ENCODE measurements at places on chromosomes 2 and 18.

GRCh38 chr2:157355618-157356017 is 30.0 kb upstream of the ERMN start:
- DNase-seq: no peak

DNA sequence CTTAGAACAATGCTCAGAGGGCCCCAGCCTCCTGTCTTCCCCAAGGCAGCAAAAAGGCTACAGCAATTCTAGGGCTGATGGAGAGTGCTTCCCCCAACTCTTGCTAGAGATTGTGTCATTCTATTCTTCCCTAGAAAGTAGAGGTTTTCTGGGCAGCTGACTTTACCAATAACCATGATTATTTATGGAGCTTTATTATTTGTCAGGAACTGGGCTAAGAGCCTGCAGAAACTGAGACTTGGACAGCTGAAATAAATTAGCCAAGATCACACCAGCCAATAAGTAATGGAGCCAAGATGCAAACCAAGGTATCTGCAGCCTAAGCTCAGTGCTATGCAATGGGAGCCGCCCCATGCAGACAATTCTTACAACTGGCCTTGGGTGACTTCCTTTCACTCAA is 84.8 kb downstream of the CCBE1 start:
- peak; percentile 81 for DNase-seq

DNA sequence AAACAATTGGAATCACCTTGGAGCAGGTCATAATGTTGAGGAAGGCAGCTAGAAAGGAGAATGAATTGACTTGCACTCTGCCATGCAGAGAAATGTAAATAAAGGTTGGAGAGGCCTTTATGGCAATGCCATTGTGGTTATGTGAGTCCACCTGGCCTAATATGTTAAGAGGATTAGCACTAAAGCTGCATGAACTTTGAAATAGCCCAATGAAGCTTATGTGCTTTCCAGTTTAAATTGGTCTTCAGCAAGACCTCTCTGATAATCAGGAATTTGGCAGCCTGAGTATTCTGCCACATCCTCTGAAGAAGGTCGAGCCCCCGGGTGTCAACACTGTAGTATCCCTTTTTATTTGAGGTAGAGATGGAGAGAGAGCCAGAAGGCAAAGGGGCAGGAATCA is 464.9 kb downstream of the CDH2 start:
- no peak for DNase-seq

DNA sequence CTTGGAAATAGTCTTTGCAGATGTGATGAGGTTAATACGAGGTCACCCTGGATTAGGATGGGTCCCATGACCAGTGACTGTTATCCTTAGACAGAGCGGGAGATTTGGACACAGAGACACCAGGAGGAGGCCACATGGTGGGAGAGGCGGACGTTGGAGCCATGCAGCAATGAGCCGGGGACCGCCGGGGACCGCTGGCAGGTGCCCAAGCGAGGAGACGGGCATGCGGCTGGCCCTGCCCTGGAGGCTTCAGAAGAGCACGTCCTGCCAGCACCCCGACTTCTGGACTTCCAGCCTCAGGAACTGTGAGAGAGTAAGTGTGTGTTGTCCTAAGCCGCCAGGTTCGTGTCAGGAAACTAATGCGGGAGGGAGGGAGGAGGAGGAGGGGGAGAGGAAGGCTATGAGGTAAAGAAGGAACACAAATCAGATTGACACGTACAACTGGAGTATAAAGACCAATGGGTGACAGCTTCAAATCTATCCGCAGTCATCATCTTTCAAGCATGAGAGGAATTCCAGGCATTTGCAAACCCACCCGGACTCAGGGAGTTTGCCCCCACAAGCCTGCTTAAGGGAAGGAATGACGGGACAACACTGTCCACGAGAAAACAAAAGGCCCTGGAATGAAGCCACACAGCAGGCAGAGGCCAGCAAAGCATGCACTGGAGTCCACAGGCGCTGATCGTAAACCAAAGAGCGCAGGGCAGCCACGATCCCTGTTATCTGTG is 11.6 kb upstream of the BOK start:
- peak; percentile 45 for DNase-seq

GRCh38 chr2:126963390-126963789 is 64.7 kb downstream of the TEX51 start:
- DNase-seq: no peak
